Amniotic epithelial cell (primary cell): ENCODE measurements at places on chromosomes 11 and 22.

DNA sequence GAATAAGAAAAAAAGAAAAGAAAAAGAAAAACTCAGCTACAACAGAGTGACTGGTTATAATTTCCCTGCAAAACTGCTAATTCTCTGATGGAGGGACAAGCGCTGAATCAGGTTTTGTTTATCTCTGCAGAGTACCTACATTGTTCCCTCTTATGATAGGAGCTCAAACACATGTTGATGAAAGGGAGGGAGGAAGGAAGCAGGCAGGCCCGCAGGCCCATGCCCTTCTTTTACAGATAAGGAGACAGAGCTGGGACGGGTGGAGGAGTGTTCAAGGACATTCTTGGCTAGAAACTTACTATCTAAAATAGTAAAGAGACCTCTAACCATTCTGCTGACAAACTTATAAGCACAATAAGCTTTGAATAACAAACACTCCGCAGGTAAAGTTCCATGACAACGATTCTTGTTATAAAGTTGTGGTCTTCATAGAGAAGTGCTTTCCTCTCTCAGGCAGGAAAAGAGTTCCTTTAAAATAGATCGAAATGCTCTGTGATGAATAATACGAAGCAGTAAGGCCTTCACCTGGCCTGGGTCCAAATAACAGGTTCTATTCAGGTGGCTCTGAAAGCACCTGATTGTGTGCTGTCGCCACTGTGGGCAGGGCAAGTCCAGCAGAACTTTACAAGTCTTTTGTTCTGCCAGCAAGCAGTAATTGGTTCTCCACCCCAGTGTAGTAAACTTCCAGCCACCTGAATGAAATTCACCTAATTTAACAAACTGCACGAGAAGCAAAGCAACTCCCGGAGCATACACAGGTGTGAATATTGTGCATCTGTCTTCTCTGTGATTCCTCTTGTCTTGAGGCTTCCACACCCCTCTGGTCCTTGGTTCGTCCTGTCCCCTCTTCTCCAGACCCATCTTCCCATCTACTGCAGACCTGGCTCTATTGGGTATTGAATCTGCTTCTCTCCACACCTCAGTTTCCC is 15.3 kb upstream of the MICAL2 start:
- no peak for DNase-seq

- peak; percentile 97 for DNase-seq
Observed at GRCh38 chr11:89381094-89381493, 110.1 kb downstream of the NOX4 start.

- DNase-seq = peak; percentile 3
Observed at GRCh38 chr11:59144096-59144495, 1.4 kb downstream of the FAM111A start.

DNA sequence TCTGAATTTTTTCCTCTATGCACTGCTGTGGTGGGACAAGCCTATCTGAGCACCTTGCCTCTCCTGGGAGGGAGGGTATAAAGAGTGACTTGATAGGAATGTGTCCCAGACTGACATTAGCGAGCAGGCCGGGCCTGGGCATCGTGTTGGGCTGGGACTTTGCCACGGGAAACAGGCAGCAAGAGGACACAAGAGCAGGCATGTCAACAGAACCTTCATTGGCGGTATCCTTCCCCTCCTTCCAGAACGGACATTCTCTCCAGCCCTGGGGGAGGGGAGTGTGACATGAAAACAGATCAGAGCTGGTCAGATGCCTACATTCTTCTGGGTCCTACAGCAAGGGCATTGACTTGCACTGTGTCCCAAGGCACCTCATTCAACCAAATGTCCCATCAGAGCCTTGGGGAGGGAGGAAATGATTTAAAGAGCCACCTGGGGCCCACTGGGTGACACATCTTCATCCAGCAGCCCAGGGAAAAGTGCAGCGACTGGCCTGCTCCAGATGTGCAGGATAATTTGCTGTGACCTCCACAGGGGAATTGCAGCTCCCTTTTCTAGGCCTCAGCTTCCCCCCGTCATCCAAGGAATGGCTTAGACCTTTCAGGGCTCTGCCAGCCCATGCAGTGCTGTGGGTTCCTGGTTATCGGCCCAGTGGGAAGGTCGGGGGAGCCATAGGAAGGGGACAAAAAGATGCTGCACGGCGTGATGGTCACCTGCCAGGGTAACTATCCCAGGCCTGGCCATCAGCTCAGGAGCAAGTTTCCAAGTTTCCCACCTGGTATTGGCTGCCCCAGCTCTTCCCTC is 21.8 kb upstream of the UVRAG start:
- no peak for DNase-seq

- DNase-seq = no peak
Observed at GRCh38 chr22:32509045-32509444, 34.4 kb downstream of the FBXO7 start.

DNA sequence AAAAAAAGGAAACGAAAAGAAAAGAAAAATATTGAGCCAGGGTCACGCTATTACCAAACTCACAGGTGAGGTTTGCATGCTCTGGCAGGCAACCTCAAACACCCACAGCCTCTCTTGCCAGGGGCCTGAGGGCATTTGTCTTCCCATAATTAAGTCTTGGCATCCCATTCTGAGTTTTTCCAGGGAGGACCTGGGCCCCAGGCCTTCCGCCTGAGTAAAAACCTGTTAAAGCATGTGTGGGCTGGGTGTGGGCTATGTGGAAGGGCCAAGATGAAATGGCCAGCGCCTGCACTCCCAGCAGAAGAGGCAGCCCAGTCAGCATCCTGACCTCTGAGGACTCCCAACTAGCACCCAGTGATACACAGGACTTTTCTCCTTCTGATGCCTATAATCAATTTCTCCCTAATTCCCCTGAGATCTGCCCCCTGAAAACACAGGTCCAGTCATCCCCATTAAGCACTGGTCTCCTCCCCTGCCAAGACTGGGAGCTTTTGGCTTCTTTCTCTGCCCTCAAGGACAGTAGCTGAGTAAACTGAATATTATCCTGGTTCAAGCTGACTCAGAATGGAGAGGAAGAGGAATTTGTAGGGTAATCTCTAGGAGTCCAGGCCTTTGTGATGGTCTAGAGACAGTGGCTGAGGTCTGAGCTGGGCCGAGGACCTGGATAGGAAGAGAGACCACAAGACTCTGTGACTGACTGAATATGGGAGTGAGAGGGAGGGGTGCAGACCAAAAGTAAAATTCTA is 35.6 kb upstream of the ACER3 start:
- peak; percentile 46 for DNase-seq

- peak; percentile 68 for DNase-seq
Observed at GRCh38 chr11:67996622-67997474, 7.0 kb downstream of the UNC93B1 start.

DNA sequence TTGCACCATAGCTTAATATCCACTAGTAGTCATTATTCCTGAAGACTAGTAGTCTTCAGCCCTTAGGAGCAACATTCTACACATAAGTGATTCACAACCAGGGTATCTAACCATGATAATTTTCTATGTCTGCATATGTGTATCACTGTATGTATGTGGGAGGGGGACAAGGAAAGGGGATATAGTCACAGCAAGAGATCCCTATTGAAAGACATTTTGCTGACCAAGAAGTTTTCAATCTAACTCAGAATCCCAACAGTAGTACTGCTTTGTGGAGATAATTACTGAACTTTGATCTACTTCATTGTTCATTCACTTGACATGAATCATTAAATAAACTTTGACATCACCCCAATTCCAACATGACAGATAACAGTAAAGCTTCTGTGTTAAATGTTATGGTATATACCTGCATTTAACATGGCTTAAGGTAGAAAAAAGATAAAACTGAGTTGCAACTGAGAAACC is 10.3 kb downstream of the PIK3C2A start:
- no peak for DNase-seq

GRCh38 chr11:128784059-128784804 is 82.9 kb downstream of the KCNJ1 start:
- DNase-seq = no peak

DNA sequence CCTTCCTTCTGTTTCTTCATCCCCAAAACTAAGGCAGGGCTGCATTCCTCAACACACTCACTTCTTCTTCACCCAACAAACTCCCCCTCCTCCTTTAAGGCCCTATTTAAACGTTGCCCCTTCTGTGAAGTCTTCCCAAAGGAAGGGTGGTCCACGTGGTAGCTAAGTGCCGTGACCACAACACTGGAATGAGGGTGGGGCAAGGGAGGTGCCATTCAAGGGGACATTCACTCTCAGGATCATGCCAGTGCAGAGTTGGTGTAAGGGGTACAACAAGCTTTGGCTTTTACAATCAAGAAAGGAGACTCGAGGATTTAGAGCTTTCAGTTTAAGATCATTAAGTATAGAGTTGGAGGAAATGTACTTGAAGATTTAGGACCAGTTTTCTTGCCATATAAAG is 8.0 kb upstream of the MS4A10 start:
- no peak for DNase-seq

GRCh38 chr11:70410276-70411205 is 12.2 kb downstream of the CTTN start:
- no peak for DNase-seq

GRCh38 chr11:121467471-121467870 is 14.7 kb upstream of the SORL1-AS1 start:
- DNase-seq = no peak
